ENCODE measurements at places on chromosomes 16 and 17.

GRCh38 chr17:17367931-17368330 lies 64.8 kb downstream of the NT5M start:
- DNase-seq: no peak

GRCh38 chr16:28985211-28986041 lies 574 bp downstream of the LAT start:
- no peak for DNase-seq

DNA sequence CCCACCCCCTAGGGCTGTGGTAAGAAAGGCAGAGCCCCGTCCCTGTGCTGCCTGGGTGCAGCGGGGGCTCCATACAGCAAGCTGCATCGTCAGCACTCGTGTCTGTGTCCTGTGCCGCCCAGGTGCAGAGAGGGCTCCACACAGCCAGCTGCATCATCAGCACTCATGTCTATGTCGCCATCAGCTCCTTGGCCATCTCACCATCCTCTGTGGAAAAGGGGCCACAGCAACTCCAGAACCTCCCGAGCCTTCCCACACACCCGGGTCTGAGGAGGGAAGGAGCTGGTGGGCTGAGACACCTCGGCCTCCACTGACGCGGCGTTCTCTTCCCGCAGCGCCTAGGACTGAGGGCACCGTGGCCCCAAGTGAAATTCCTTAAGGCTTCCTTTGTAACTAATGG lies 72.9 kb upstream of the CHMP6 start:
- DNase-seq: no peak

DNA sequence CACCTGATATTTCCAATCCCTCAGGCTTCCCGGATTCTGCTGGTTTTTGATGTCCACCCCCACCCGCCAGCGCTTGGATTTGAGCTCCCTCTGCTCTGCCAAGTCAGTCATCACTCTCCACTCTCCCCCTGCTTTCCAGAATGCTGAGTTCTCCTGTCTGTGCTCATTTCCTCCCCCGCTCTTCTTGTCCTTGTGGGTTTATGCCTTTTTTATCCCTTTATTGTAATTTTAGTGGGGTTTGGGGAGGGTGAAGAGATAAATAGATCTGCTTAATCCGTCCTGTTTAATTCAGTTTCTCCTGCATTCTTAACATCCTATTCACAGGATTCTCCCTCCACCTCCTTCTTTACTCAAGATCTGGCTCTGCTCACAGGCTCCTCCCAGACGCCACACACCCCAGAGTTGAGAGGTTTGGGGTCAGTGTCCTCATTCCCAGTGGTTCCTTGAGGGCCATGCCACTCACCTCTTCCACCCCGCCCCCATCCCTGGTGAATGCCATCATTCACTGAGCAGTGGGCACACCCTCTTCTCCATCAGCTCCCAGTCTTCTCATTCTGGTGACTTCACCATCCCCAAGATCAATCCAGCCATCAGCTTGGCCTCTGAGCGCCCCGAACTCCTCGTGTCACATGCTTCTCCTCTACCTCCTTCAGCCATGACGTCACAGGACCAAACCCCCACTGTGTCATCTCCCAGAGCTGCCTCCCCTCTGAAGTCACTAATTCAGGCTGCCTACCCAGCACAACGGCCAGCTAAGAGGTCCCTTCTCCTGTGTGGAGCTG lies 15.1 kb upstream of the GUCY2D start:
- DNase-seq: no peak

DNA sequence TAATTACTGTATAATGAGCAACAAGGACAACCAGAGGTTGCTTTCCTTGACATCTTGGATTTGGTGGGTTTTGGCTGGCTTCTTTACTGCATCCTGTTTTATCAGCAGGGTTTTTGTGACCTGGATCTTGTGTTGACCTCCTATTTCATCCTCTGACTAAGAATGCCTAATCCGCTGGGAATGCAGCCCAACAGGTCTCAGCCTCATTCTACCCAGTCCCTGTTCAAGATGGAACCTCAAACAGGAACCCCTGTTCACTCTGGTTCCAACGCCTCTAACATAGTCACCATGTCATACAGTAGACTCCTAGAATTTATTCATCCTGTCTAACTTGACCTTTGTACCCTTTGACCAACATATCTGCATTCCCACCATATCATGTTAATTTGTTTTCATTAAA lies 183.8 kb upstream of the SOX9 start:
- DNase-seq: no peak

- no peak for DNase-seq
Observed at GRCh38 chr16:12682432-12683165, 121.1 kb downstream of the CPPED1 start.

- DNase-seq: peak; percentile 54
Observed at GRCh38 chr17:37490022-37490587, 414 bp downstream of the DUSP14 start.

DNA sequence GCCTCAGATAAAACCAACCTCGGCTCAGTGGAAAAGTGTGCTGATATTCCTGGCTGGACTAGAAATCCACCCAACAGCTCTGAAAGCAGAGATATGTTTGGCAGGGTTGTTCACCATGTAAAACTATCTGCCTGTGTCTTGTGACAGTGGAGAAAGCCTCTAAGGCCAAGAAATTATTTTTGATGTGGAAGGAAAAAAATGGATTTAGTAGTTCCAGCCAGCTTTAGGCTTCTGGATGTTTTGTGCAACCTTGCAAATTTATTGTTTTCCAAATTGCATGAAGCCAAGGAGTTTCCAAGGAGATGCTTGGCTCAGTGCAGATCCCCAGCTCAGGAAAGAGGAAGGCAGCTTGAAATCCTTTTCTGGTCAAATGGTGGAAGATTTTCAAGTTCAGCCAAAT lies 31.6 kb downstream of the TEKT5 start:
- DNase-seq: no peak

DNA sequence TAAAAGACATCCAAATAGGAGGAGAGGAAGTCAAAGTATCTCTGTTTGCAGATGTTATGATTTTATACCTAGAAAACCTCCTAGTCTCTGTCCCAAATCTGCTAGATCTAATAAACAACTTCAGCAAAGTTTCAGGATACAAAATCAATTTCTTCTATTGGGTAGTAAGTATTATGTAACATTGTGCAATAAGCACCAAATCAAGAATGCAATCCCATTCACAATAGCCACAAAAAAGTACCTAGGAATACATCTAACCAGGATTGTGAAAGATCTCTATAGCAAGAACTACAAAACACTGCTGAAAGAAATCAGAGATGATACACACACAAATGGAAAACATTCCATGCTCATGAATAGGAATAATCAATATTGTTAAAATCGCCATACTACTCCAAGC lies 13.0 kb downstream of the NLRP1 start:
- DNase-seq: no peak

- DNase-seq: no peak
Observed at GRCh38 chr16:85327731-85328675, 215.7 kb upstream of the CIBAR2 start.

DNA sequence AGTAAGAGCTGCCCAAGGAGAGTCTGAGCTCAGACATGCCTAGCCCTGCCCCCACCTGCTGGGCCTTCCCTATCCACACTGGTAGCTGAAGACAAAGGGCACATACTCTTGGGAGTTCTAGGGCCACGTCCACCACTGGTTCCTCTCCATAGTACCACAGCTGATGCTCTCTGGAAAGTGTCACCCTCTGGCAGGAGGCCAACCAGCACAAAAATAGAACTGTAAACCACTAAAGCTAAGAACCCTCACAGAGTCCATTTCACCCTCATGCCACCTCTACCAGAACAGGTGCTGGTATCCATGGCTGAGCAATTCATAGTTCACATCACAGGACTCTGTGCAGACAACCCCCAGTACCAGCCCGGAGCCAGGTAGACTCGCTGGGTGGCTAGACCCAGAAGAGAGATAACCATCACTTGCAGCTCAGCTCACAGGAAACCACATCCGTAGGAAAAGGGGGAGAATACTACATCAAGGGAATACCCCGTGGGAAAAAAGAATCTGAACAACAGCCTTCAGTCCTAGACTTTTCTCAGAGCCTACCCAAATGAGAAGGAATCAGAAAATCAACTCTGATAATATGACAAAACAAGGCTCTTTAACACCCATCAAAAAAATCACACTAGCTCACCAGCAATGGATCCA lies 115.3 kb downstream of the CEP112 start:
- DNase-seq: no peak

DNA sequence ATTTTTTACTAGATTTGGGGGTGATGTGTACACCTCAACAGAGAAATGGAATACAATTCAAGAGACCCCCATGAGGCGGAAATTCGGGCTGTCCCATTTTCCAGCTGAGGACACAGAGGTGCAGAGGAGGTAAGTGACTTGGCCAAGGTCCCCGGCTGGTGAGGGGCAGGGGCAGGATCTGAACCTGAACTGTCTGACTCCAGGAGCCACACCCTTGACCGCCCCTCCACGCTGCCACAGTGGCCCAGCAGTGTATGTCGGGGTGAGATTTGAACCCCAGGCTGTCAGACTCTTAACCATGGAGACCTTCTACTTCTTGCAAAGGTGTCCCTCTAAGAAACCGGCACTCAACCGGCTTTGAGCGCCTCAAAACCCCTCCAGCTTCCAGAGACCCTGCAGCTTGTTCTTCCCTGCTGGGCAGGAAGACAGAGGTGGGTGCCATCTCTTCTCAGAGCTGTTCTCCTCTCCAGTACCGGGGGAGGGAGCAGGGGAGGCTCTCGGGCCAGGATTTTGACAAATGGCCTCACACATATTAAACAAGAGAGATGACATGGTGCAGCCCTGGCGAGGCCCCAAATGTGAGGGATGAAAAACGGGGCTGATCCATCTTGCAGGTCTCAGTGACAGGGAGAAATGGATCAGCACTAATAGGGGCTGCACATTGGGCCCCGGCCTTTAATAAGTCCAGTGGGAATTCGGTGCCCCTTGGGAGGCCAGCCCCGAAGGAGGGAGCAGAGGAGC lies 222.3 kb downstream of the GSG1L start:
- no peak for DNase-seq

DNA sequence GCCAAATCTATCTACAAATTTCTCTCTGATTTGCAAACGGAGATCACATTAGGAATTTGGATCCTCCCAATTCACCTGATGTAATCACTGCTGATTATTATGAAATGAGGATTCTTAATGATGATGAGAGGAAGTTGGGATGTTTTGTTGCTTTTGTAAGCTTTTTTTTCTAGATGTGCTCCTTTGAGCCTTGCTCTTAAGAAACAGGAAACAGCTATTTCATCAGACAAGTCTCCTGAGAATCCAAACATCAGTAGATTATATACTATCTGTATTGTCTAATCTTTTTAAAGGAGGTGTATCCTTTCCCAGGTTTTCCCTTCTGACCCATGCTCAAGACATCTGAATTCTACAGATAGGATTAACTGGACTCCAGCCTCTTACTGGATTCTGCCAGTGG lies 73.3 kb downstream of the KIF2B start:
- DNase-seq: no peak

DNA sequence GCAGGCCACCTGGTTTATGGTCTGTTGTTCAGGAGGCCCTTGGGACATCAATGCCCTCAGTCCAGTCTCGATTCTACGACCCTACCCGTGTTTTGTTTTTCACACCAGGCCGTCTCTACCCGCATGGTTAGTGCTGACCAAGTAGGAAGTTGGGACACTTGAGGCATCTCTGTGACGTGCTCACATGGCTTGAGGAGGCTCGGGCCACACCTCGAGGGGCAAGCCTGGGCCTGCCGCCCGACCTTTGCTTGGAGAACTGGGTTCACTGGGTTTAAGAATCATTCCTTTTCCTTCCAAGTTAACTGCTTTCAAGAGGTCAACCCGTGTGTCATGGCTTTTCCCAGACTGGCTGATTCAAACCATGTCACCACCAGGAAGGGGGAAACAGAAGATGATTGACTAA lies 86.8 kb downstream of the CMIP start:
- DNase-seq: no peak

DNA sequence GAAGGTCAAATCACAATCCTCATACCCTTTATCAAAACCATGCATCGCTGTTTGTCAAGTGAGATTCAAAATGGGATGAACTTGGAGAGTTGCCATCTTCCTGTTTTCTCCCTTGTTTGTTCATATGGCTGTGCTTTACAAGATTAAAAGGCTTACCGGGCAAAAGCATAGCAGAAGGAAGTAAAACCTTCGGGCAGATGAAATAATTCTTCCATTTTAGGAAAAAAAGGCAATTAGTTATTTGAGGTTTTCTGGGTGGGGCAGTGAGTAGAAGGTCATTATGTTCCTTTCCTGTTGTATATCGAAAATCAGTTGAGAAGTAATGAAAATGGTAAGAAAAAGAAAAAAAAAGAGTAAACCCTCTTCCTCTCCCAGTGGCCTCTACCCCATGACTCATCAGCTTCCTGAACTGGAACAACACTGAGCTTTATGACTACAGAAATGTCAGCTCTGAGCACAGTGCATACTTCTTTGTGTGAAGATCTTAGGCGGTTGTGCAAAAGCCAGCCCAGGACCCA lies 369.2 kb downstream of the CDH13 start:
- DNase-seq: no peak

- no peak for DNase-seq
Observed at GRCh38 chr16:88194397-88195268, 188.1 kb upstream of the ZNF469 start.

DNA sequence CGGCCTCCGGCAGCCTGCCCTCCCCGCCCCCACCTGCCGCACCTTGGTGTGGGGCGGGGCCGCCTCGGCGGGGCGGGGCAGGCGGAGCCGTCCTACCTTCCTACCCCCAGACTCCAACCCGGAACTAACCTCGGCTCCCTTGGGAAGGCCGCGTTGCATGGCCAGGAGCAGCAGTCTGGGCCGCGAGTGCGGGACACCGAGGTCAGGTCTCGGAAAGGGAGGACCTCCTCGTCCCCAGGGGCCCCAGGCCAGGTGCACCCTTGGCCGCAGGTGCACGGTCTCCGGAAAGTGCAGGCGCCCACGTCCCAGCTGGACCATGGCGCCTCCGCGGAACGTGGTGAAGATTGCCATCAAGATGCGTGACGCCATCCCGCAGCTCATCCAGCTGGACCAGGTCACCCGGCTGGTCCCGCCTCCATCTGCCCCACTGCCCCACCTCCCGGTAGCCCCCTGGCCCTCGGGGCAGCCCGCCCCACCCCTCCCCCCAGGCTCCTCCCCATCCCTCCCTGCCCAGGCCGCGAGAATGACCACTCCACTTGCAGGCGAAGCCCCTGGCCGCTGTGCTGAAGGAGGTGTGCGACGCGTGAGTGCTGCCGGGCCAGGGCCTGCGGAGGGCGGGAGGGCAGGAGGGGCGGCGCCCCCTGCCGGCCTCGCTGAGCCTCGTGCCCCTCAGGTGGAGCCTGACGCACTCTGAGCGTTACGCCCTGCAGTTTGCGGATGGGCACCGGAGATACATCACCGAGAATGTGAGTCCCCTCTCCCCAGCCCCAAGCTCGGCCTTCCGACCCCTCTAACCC lies at the start of gene ELMO3:
TSS of gene ELMO3 (plus strand) at position 121 of the 797 bp plus-strand sequence. CDS start at position 317, 196 bp downstream.
- DNase-seq: no peak

Data from stimulated activated CD8-positive, alpha-beta memory T cell treated with anti-CD3 and anti-CD28 coated beads, Interleukin-4, amount 100 ng/mL, for 4 hours (primary cell).